ENCODE measurements at places on chromosomes 13 and 19. TPM values are rescaled to one million over a fixed set of nuclear protein-coding genes. Genes with fewer than 3 reads are reported as not detected.

DNA sequence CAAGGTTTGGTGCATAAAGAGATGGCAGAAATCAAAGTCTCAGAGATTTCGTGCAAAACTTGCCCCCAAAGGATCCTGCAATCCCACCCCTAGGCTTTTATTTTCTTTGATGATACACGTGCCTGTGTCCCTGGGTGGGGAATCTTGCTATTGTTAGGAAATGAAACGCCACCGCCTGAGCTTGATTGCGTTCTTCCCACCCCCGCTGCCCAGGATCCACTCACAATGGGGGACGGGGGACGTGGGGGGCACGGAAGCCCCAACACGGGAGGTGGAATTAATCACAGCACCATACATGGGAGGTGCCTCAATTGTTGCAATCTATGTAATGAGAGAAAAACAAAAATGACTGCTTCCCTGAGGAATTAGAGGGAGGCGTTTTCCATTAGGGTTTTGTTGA is 39.6 kb downstream of the ZNRF4 start:
- DNase-seq = no peak

DNA sequence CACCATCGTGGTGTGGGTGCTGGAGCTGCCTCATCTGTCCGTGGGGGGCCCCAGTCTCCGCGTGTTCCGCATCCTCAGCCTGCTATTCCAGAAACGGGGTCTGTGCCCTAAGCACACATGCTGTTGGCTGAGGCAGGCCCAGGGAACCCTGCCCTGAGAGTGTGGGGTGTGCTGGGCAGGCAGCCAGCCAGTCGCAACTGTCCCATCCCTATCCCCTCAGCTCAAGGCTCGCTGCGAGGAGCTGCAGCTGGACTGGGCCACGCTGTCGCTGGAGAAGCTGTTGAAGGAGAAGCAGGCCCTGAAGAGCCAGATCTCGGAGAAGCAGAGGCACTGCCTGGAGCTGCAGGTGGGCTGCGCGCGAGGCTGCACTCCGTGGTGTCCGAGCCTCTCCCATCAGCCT is 21.9 kb downstream of the PLEKHJ1 start:
- DNase-seq = no peak

Gene PSG3
- total RNA-seq = not detected

Gene COL4A1
- 0.36 TPM for total RNA-seq

Data from K562 (cell line).